ENCODE measurements at places on chromosomes 4 and X.

DNA sequence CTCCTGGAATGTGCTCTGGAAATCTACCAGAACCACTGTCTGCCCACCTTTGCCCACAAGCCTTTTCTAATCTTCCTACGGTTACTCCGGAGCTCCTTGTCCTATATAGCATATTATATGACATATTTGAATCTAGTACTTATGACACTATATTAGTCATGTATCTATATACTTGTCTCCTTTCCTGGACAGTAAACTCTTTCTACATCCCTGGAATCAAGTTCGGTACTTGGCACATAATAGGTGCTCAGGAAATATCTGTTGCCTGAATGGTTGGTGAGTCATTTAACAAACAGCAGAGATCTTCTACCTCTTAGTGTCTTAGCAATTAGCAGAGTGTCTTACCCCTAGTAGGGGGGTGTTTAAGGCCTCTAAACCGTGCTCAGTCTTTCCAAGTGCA is 123.6 kb downstream of the RELL1 start:
- no peak for DNase-seq

DNA sequence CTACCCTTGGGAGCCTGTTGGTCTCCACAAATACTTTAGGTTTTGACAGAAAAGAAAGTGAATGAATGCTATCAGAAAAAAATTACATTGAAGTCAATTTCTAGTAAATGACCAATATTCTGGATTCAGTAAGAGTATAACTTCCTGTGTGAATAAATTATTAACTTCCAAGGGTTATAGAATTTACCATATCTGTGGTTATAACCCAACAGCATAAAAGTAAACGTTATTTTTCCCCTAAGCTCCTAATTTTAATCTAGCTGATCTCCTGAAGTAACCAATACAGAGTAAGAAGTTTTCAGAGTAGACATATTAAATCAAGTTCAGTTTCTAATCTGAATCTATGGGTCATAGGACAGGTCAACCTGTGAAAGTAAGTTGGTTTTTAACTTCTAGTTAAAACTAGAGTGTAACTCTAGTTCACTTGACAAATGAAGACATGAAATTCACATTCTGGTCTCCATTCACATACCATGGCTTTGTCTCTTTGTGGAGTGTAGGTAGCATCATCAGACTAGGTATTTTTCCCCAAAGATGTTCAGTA is 22.8 kb downstream of the DTHD1 start:
- no peak for DNase-seq

DNA sequence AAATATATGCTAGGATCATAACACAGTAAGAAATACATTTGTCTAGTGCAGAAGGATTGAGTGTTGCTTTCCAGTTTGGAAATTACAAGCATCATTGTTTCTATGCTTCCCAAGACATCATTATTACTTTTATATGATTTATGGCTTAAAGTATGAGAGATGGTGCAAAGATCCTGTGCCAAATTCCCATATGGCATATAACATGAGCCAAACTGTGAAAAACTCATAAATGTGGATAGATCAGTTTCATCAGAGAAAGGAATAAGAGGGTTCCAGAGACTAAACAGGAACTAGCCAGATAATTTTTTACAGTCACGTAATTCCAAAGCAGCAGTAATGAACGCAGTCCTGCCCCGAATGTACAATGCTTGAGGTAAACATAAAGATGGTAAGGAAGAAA is 126.3 kb downstream of the PRDM5 start:
- DNase-seq, result no peak

GRCh38 chr4:69122476-69122875 is 26.2 kb downstream of the UGT2B7 start:
- no peak for DNase-seq

- no peak for DNase-seq
Observed at GRCh38 chrX:9626379-9626778, 139.3 kb downstream of the GPR143 start.

- no peak for DNase-seq
Observed at GRCh38 chr4:2465032-2465431, 3.9 kb upstream of the RNF4 start.

GRCh38 chrX:850471-850916 is 219.9 kb downstream of the SHOX start:
- no peak for DNase-seq

GRCh38 chr4:40493160-40493559 is 136.5 kb downstream of the RBM47 start:
- no peak for DNase-seq

DNA sequence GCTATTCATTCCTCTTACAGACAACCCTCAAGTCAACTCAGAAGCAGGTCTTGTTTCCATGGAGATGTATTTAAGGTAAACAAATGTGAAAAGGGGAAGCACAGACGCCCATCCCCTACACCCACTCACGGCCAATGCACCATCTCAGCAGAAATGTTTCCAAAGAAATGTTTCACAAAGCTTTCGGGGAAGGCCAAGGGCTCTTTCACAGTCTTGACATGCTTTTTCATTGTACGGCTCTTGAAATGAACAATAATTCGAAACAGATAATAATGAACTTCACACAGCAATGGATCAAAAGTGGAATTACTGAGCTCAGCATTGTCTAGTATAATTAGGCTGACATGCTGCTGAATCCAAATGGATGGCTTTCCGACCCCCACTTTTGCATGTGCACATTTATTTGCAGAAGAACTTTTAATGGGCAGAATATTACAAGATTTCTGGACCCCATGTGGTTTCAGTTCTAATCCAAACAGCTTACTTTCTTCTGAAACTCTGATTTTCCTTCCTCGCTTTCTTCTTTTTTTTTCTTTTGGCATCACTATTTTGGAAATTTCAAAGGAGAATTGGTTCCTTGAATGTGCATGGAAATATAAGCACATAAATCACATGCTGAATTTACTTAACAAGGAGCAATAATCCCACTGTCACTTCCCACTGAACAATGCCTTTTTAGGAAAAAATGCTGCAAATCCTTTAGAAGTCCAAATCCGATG is 160.9 kb downstream of the SMIM20 start:
- DNase-seq, result no peak

DNA sequence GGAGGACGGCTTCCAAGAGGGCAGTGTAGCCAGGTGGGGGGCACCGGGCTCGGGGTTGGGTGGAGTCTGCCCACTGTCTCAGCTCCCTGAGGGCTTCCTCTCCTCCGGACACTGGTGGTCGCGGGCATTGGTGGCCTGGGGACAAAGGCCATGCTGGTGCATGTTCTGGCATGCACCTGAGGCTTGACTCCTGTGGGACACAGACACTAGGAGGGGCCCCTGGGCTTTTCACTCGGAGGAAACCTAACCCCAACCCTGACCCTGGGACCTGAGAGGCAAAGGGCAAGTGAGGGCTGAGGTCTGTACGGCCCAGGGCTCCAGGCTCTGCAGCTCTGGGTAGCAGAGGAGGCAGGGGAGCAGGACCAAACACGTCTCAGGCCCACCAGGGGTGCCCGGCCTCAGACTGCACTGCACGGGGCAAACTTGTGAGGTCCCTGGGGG is 22.3 kb upstream of the FGFR3 start:
- DNase-seq, result no peak

DNA sequence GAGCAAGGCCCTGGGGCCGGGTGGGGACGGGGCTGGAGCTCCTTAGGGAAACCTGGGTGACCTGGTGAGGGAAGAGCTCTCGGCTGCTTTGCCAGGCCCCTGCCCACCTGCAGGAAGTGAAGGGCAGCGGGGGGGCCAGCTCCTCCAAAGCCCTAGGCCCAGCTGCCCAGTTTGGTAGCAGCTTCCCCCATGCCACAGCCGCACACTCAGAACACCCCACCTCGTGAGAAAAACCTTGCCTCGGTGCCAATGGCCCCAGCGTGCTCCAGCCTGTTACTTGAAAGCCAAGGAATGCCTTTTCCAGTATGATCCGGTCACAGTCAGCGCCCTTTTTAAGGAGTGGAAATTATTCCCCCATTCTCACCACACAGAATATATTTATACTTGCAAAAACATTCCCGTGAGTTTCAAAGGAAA is 38.3 kb downstream of the ACOX3 start:
- DNase-seq, result no peak

DNA sequence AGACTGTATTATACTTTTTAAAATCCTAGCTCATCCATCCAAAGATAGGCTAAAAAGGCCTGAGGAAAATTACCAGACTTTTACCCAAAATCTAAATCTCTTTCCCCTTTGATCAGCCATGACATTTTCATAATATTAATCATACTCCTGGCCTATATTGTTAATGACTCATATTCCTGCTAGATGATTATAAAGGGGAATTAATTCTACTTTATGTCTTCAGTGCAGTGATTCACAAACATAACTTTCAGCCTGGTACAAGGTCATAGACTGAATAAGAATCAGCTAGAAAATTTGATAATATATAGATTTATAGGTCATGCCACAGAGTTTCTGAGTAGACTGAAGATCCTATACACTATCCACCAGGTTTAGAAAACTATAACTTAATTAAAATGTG is 1905.4 kb downstream of the C4orf33 start:
- no peak for DNase-seq

- no peak for DNase-seq
Observed at GRCh38 chrX:9647431-9647830, 118.2 kb downstream of the GPR143 start.

DNA sequence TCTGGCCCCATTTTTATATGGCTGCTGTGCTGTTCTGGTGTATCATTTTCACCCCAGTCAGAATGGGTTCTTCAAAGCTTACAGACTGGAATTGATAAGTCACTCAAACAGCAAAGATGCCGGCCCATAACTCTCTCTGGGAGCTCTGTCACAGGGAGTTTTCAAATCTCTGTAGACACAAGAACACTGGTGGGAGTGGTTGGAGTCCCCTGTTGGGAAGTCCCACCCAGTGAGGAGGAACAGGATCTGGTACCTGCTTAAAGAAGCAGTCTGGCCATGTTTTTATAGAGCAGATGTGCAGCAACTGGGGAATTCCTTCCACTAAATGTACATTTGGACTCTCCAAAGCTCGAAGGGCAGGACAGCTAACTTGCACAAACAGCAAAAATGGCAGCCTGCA is 69.3 kb upstream of the UGT2B7 start:
- no peak for DNase-seq

- no peak for DNase-seq
Observed at GRCh38 chr4:81421346-81422218, 50.1 kb downstream of the RASGEF1B start.

DNA sequence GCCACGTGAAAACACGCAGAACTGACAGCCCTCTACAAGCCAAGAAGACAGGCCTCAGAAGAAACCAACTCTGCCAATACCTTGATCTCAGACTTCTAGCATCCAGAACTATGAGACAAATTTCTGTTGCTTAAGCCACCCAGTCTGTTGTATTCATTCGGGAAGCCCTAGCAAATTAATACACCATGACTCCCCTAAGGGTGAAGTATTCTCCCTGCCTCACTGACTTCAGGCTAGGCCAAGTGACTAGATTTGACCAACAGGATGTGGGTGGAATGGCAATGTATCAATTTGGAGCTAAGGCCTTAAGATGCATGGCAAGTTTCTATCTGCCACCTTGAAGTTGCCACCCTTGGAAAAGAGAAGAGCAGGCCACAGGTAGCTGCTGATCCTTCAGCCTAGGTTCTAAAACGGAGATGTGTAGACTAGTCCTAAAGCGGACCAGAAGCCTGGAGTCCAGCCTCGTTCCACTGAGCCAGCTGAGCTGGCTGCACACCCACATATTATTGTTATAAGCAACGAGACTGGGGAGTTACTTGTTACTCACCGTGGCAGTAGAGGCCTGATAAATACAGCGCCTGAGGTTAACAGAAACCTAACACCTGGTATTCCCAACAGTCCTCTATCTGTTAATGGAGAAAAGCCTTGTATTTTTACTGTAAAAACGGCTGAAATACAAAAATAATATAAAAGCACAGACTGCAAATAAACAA is 16.4 kb downstream of the SCARB2 start:
- no peak for DNase-seq

Data from H54 (cell line).